ENCODE measurements at places on chromosomes 1 and 21. TPM values are rescaled to one million over a fixed set of nuclear protein-coding genes. Genes with fewer than 3 reads are reported as not detected.

GRCh38 chr1:177181631-177182291, 11.0 kb downstream of the BRINP2 start:
- peak; percentile 66 for DNase-seq

GRCh38 chr1:27398405-27399149, 6.2 kb downstream of the GPR3 start:
- no peak for DNase-seq

HTR6 gene
- 0.16 TPM for total RNA-seq

VHLL gene
- total RNA-seq, result 0.27 TPM

PCP4 gene
- total RNA-seq, result 0.43 TPM

GRCh38 chr1:189656628-189657530, 820.8 kb downstream of the BRINP3 start:
- DNase-seq, result no peak

COL9A2 gene
- 0.63 TPM for total RNA-seq

DNA sequence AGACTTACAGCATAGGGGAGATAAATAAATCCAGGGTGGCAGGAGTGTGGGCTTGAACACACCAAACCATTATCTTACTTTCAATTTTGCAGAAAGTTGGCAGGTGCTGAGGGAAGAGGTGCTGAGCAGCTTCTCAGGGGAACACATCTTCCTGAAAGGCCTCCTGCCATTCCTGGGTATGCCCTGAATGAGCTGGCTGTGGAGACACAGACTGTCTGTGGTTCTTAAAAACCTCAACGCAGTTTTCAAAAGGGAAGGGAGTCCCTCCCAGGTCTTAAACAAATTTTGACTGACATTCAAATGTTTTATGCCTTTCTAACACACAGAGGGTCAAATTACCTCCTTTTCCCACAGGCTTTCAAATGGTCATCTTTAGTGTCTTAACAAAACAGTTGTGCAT, 166.9 kb downstream of the TNFSF18 start:
- no peak for DNase-seq

DNA sequence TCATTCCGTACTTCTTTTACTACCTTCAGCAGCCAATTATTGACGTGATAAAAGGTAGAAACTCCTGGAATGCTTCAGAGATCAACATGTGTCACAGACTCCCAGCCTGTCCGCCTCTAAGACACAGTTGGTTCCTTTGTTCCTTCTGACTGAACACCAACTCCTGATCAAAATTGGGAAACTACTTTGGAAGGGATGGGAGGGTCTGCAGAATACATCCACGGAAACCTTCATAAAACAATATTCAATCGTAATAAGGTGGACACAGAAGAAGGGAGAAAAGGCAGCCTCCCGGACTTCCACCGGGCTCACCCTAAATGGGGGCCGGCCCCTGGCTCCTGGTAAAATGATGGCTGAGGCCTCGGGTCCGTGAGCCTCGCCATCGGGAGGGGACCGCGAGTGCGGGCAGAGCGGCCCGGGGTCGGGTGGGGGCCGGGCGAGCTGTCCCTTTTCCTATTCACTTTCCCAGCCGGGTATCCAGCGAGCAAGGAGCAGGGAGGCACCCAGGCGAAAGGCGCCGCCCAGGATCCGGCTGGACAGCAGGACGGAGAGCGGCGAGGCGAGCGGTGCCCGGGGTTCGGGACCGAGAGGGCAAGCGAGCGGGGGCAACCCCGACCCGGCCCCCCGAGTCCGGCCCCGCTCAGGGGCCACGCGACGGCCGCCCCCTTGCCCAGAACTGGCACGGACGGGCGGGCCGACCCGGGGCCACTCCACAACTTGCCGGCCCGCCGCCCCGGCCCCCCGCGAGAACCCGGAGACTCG, 805 bp downstream of the NRIP1 start:
- peak; percentile 50 for DNase-seq

CAPN8 gene
- total RNA-seq, result not detected

DNA sequence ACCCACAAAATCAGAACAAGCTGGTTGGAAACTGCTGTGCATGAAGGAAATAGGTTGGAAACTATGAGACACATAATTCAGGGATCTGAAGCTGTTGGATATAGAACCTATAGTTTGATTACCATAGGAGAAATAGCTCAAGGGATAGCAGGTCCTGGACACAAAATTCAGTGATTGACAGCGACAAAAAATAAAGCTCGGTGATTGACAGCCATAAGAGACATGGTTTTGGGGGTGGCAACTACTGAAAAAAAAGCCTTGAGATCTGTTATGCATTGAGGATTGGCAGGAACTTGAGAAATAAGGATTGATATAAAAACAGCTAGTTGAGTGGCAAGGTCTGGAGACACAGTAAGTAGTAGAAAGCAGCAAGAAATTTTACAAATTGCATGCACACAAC, at the start of gene KRTAP25-1:
KRTAP25-1 (minus strand) TSS at position 300 of the 400 bp plus-strand sequence; CDS start at position 276, 24 bp downstream.
- DNase-seq, result no peak

GRCh38 chr1:81717230-81717629, 83.5 kb upstream of the ADGRL2 start:
- DNase-seq, result no peak

DNA sequence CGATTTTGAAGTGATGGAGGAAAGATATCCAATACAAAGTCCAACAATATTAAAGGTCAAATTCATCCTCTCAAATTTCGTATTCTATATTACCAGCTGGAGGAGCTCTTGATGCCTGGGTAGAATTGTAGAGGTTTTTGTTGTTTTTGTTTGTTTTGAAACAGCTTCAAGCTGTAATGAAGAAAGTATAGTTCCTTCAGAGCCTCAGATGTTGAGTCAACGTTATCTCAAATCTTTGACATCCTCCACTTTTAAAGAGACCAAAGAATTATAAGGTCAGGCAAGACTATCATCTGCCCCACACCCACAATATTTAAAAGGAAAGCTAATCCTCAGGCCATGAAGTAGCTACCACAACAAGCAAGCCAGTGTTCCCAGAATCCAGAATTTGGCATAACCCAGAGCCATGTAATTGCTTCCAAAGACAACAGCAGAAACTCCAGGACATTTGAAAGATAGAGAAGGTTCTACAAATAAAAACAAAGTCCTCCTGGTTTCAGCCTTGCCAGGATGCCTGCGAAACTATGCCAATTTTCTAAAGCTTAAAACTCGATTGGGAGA, 24.9 kb downstream of the VAV3 start:
- DNase-seq, result no peak

- no peak for DNase-seq
These were observed 7.5 kb downstream of the DENND4B start for GRCh38 chr1:153938996-153939395.

DNAH14 gene
- 85.4 TPM for total RNA-seq

CELA2B gene
- not detected for total RNA-seq

- no peak for DNase-seq
These were observed 19.7 kb downstream of the EDEM3 start for GRCh38 chr1:184734980-184735379.

DNA sequence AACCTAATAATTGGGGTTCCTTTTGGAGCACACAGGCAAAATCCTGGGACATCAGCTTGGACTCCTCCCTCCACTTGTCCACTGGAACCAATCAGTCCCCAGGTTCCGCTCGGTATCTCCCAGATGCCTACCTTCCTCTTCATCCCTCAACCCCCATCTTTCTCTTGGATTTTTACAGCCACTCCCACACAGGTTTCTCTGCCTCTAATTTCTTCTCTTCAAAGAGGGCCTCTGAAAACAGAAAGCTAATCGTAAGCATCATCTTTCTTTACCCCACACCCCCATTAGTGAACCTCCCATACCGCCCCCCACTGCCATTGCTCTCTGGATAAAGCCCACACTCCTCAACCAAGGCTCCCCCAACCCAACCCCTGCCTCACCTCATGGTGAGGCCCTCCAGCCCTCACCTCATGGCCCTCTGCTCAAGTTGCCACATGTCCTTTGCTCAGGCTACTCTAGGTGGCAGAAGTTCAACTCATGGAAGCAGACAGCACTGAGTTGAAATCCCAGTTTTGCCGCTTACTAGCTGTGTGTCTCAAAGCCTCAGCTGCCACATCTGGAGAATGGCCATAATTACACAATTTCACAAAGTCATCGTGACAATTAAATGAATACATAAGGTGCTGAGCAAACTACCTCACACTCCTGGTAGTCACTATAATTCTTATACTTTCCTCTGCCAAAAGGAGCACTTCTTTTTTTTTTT, 18.1 kb upstream of the WASF2 start:
- DNase-seq, result peak; percentile 32
